ENCODE measurements at places on chromosomes 12 and 14.

DNA sequence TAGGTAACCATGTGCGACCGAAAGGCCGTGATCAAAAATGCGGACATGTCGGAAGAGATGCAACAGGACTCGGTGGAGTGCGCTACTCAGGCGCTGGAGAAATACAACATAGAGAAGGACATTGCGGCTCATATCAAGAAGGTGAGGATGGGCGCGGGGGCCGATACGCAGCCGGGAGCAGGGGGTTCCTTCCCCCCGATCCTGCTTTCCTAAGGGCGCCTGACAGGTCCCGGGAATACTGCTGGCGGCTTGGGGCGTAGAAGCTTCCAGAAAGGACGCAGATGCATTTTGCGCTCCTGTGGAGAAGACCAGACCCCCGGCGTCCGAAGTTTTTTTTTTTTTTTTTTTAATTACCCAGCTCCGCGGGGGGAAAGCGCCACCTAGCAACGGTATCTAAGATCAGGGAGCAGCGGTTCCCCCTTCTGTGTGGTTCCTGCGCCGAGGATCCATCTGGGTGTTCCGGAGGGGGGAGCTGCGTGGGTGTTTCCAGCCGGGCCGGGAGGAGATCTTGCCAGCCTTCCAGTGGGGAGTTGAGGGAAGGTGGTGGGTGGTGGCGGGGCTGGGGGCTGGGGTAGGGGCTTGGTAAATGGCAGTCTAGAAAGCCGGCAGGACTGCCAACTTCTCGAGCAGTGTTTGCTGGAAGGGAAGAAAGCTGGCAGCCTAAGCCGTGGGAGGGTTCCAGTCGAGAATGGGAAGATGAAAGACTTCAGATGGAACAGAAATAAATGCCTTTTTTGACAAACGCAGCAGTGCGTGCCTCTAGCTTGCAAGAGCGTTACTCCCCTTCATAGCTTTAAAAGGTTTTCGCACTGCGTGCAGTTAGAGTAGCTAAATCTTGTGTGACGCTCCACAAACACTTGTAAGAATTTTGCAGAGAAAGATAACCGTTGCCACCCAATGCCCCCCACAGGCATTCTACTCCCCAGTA lies 764 bp downstream of the DYNLL1 start:
- DNase-seq: peak; percentile 72

DNA sequence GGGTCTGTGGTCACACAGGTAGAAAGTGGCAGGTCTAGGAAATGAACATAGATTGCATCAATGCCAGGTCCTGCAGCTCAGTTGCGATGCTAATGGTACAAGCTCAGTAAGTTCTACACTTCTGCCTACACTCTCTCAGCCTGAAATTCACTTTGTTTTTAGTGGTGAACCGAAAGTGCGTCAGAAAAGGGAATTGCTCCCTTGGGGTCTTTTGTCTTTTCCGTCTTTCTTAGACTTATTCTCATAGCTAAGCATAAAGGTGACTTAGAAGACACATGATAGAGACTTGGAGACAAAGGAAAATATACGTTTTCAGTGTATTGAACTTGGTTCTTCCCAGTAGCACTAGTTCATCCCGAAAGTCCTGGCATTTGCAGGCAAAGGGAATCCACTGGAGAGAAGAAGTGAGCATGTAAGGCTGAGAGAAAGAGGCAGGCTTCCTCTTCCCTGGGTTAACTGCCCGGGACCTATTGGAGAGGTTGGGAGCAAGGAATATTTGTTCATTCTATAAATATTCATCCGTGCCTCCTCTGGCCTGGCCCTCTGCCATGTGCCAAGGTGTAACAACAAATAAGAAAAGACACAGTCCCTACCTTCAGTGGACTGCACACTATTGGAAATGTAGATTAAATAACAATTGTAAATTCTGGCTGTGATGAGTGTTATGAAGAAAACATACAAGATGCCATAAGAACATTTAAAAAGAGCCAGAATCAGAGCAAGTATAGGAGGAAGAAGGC lies 785.8 kb downstream of the MED13L start:
- DNase-seq: no peak

GRCh38 chr12:108568338-108569154 lies 6.2 kb downstream of the ISCU start:
- DNase-seq: peak; percentile 77

DNA sequence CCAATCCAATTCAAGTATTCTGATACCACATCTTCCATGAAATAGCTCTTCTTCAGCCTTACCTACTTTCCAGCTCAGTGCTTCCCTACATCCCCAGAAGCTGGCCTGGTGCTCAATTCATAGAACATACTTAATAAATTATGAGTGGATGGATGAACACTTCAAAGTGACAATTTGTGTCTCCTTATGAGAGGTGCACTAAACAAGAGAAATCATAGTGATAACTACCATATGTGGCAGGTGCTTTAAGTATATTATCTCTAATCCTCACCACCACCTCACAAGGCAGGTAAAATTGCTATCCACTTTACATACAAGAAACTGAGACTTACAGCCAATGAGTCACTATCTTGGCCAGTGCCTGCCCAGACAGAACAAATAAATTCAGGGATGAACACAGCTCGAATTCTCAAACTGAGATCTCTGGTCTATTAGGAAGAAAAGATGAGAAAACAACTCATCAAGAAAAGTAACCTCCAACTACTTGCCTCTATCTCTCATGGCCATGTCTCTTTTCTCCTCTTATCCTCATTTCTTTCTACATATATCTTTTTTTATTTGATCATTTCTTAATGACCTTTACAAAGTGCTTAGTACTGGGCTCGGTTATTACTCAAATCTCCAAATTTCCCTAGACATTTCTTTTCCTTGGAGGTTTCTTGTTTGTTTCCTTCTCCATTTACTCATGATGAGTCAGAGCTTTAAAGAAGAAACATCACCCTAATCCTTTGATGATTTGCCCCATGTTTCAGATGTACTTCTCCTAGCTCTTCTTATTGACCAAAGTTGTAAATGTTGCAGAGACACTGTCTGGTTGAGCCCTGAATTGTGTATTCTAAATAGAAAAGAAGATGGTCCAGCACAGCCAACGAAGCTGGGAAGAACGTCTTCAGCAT lies 161.5 kb downstream of the RPS29 start:
- no peak for DNase-seq

DNA sequence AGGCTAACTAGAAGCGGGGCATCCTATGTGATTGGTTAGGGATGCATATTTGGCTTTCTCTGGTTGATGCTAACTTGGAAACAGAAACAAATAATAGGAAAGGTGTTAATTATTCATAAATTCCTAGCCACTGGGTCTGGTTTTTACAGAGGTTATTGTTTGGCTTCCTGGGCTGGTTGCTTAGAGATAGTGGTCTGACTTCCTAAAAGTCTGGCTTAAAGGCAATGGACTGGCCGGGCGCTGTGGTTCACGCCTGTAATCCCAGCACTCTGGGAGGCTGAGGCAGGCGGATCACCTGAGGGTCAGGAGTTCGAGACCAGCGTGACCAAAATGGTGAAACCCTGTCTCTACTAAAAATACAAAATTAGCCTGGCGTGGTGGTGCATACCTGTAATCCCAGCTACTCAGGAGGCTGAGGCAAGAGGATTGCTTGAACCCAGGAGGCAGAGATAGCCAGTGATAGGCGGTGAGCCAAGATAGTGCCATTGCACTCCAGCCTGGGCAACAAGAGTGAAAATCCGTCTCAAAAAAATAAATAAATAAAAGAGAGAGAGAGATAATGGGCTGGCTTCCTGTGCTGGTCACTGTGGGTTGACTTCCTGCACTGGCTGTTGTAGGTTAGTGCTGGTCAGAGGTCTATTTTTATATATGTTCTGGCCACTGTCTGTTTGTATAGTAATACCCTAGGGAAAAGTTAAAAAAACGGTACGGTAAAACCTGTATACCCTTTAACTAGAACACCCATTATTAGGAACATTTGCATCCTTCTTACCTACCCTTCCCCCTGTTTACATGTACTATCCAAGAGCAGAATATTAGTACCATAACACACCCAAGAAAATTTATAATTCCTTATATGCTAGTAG lies 24.1 kb downstream of the OR6S1 start:
- no peak for DNase-seq

DNA sequence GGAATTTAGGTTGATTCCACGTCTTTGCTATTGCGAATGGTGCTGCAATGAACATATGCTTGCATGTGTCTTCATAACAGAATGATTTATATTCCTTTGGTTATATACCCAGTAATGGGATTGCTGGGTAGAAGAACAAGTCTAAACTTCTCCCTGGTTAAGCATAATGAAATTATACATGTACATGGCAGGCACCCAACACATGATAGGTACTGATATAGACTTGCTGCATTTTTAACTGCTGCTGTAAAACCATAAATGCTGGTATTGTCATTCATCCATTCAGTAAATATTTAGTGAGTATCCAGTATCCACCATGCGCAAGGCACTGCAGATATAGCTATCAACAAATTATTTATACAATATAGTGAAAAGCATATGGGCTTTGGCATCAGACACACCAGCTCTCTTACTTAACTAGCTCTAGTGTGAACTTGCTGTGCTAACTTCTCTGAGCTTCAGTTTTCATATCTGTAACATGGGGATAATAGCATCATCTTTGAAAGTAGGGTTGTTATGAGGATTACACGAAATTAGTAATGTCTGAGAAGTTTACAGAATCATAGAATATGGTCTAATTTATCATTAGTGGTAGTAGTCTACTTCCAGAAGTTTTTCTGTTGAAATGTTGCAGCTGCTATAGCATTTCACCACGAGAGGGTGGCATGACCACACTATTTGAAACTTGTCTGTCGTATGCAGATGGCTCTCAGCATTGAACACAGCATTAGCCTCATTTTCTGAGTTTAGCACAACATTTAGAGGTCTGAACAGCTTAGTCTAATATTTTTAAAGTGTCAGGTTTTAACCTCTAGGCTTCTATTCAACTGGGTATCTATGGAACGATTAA lies 32.0 kb upstream of the SEL1L start:
- DNase-seq: peak; percentile 47

GRCh38 chr12:65882486-65882885 lies 58.2 kb downstream of the HMGA2 start:
- DNase-seq: no peak

DNA sequence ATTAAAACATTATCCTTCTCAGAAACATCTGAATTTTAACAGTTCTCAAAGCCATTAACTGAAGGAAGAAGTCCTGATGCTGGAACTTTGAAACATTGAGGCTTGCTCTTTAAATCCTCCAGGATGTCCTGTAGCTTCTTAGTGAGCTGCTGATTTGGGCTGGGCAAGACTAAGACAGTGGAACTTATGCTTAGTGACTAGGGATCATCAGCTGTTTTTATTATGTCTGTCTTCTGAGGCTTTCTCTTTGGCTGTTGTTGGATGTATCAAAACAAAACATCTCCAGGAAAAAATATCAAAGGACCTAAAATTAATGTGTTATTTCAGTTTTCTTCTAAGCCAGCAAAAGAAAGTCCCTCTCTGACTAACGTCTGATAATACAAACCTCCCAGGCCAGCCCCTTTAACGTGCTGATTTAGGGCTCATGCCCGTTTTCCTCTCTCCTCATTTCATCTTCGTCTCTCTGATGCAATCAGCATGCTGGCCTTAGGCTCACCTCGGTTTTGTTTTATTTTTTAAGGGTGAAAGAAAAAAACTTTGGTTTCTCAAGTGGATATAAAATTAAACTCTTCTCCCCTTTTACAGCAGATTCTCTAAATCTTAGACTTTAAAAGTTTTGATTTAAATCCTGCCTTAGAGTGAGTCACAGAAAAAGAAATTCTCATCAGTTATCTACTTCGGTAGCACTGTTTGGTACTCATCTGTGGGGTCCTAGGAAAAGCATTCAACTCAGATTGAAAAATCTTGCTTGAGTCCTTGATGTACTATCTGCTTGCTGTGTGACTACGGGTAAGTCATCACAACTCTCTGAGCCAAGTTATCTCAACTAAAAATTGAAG lies 106.2 kb upstream of the CCDC91 start:
- no peak for DNase-seq

DNA sequence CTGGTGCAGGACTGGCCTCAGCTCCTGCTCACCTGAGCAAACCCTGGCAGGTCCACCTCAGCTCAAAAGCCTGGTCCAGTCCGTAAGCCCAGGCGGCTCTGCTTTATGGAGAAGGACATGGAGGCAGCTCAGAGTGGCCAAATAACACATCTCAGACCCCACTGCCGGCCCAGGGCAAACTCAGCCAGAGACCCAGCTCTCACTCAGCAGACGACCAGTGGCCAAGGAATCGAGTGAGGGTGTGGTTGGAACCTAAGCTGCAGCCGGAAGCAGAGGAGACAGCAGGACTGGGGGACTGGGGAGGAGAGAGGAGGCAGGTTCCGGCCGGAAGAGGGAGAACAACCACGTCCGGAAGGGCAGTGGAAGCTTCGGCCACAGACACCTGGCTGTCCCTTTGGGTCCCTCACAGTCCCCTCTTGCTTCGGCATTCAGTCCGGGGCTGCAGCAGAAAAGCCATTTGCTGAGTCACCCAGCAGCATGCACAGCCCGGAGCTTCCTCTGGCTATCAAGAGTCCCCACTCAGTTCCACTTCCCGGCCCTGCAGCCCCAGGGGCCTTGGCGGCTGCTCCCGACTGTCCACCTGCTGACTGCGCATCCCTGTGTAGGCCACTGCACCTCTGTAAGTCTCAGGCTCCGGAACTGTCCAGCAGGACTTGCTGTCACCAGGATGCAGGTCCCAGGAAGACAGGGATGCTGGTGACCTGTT lies 104.0 kb downstream of the CALM1 start:
- DNase-seq: no peak

DNA sequence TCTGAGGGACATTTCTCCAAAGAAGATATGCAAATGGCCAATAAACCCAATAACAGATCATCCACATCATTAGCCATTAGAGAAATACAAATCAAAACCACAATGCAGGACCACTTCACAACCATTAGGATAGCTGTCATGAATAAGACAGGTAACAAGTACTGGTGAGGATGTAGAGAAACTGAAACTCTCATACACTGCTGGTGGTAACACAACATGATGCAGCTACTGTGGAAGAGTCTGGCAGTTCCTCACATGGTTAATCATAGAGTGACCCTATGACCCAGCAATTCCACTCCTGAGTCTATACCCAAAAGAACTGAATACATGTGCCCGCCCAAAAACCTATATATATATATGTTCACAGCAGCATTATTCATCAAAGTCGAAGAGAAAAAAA lies 39.0 kb downstream of the TTC9 start:
- DNase-seq: no peak

DNA sequence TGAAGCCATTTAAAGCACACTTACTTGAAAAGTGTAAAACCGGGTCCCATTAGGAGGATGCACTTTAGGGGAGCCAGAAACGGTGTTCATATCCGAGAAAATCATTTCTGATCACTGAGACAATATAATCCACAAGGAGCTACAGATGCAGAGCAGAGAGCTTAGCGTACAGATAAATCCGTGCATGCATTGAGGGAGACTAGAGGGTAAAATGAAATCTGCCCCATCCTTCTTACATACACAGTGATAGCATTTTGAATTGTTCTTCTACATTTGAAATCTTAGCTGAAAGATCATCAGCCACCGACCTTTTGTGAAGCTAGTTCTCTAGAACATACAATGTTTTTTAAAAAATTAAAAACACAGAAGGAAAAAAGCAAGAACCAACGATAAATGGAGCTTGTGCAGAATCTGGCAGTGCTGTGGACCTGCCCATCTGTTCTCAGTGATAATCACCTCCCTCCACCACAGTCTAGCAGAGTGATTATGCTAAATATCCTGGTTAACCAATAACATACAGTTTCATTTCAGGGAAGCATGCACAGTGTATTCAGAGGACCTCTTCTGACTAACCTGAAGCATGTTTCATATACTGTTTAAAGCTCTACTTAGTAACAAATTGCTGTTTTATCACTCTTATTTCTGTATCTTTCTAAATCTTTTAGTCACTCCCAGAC lies 161.1 kb downstream of the PPFIA2 start:
- no peak for DNase-seq

Measured in GM13976 (cell line).